ENCODE measurements at places on chromosomes 7 and 10. TPM values are rescaled to one million over a fixed set of nuclear protein-coding genes. Genes with fewer than 3 reads are reported as not detected.

Gene PRPS1L1
- total RNA-seq, result not detected

Gene CPXM2
- total RNA-seq, result not detected

Gene EPDR1
- 87.3 TPM for total RNA-seq

Gene LGI1
- not detected for total RNA-seq

Gene SLC26A4
- total RNA-seq, result not detected

Gene PIK3CG
- not detected for total RNA-seq

Gene ENTPD1
- total RNA-seq, result 0.17 TPM

Measured in A549 treated with ZK216348 at 1 μM for 4 hours (cell line).